Stimulated activated memory B cell treated with anti-CD40 and anti-IgM and Interleukin-4, amounts not matched to agents 10 μg/mL and 1 μg/mL and 100 μg/mL, for 72 hours (primary cell): ENCODE measurements at places on chromosomes 5 and 9.

DNA sequence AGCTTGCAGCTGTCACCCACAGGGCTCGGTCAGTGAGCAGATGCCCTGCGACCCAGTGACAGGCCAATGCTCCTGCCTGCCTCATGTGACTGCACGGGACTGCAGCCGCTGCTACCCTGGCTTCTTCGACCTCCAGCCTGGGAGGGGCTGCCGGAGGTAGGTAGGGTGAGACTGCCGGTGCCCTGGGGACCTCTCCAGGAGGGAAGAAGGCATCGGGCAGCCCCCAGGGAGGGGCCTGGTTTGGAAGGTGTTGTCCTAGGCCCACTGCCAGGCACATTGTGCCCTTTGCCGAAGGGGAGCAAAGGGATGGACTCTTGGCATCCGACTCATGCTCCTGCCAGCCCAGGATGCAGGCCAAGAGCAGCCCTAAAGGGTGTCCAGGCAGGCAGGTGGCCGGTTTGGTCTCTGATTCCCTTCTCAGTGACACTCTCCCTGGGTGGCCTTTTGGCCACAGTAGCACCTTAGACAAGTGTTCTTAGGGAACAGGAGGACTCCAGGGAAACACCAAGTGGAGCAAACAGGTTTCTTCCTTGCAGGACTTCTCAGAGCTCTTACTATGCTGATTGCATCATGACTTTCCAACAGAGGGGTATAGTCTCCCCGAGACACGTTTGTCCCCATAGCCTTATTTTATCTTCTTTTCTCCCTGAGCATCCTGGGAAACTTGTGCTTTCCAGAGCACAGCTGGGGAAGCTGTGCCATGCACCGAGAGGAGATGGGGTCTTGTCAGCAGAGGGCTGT lies 28.1 kb upstream of the AIF1L start:
- ATAC-seq, result no peak

GRCh38 chr9:113886466-113886865 lies 10.4 kb downstream of the ZNF618 start:
- ATAC-seq, result no peak

DNA sequence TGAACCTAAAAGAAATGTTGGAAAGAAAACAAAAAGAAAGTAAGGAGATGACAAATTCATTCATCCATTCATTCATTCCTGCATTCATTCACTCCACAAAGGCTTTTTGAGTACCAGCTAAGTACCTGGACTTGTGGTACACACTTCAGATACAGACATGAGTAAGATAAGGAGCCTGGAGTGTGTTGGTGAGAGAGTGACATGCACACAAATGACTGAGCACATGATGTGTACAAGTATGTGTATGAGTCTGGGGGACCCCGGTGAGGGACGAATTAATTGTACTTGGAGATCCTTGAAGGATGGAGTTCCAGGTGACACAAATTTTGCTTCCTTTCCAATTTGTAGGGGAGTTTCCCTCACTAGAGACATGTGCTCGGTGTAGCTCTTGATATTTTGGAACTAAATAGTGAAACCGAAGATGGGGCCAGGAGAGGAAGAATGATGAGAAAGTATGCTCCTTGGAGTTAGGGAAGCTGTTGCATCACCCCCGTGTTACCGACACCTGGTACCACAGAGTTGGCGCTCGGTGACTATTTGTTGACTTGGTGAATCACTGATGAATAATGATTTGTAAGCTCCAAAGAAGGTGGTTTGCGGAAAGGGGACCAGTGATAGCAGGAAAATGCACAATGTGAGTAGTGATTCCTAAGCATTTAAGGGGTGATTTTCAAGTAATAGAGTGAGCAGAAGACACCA lies 509.8 kb downstream of the CCDC171 start:
- no peak for ATAC-seq

DNA sequence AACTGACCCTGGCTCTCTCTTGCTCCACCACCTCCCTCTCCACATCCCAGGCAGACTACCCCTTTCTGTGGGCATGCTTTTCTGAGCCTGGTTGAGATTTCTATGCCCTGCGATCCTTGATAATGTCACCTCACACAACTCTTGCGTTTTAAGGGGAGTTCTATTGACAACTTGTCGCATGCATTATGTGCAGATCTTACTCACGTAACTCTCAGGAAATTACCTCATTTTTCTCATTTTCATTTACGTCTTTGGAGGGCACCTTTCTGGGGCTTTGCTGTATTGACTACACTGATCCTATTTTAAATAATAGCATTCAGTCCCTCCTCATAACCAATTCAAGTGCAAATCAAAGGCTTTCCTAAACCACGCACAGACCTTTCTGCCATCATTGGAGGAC lies 140.4 kb upstream of the WWC1 start:
- ATAC-seq, result no peak

DNA sequence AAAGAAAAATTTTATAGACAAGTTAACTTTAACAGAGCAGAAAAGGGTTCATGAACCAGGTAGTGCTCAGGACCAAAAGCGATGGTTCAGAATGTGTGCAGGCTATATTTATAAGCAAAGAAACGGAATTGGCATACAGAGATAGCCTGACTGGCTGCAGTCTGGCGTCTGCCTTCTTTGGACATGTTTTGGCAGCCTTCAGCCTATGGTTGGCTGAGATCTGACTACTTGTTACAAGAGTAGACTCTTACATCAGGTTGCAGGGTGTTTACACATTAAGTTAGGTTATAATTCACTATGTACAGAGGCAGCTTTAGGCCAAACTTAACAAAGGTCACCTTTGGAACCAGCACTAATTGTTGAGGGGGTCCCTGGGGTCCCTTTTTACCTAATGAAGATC lies 7.0 kb downstream of the NOP16 start:
- no peak for ATAC-seq

DNA sequence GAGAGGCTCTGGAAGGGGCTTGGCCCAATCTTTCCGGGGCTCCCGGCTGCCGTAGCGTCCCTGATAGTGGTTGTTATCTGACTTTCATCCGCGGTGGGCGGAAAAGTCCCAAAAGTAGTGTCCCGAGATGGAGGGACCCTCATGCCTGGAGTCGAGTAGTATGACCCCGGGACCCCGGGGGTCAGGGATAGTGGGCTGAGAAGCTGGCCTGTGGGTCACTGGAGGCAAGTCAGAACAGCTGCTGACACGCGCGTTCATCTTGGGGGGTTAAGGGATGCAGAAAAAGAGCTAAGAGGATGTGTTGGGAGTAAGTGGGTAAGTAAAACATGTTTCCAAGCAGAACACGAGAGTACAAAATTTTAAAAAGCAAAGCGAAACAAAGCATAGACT lies 123.4 kb downstream of the TMEM161B start:
- ATAC-seq, result no peak

DNA sequence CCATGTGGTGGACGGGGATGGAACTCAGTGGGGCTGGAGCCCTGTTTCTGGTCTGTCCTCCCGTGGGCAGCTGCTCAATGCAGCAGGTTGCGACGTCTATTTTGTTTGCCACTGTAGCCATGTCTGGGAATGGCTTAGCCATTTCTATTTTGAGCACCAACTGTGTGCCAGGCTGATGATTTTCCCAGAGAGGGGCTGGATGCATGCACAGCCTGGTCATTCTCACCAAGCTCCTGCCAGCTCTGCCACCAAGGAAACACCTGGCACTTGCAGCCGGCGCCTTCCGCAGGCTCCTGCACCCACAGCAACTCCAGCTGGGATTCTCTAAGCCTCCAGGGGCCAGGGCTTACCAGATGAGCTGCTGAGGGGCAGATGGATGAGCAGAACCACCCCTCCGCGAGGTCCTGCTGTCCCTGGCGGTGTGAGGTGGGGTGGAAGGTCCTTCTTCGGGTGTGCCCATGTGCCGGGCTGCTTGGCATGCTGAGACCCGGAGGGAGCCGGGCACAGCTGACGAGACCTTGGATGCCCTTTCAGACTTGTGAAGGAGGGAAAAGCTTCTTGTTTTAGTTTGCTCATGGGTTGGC lies 151.2 kb downstream of the RXRA start:
- ATAC-seq, result no peak

DNA sequence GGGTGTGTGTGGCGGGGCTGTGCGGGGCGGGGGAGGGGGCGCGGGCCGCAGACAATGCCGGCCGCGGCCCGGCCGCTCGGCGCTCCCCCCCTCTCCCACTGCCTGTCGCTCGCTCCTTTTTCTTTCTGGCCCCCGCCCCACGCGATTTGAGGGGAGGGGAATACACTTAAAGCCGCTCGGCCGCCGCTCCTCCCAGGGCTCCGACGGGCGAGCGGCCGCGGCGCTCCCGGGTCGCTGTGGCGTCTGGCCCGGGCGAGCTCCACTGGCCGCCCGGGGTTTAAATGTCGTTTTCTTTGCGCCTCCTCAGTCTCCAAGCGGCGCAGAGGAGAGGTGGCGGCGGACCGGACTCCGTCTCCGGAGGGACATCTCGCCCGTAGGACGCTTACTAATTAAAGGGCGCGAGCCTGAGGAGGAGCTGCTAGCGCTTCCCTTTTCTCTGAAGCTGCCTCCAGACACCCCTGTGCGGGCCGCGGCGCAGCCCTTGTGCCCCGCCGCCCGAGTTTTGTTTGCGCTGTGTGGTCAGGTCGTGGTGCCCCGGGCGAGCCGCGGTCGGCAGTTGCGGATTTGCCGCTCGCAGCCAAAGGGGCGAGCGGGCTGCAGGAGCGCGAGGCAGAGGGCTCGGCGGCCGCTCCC lies 1.4 kb downstream of the ZSWIM6 start:
- ATAC-seq, result no peak

DNA sequence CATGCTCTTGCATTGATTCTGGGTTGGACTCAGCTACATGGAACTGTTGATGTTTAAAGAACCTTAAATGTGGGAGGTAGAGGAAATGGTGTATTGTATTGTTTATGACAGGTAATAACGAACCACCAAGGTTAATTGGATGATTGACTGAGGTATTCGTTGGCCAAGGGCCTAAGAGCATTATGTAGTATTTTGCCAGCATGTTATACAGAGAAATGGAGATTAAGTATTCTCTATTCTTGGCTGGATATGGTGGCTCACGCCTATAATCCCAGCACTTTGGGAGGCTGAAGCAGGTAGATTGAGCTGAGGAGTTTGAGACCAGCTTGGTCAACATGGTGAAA lies 59.0 kb upstream of the CDK20 start:
- ATAC-seq, result no peak

GRCh38 chr9:86664603-86665002 lies 282.7 kb downstream of the GAS1 start:
- ATAC-seq, result no peak

GRCh38 chr5:145598983-145599382 lies 236.2 kb downstream of the PRELID2 start:
- ATAC-seq, result no peak

DNA sequence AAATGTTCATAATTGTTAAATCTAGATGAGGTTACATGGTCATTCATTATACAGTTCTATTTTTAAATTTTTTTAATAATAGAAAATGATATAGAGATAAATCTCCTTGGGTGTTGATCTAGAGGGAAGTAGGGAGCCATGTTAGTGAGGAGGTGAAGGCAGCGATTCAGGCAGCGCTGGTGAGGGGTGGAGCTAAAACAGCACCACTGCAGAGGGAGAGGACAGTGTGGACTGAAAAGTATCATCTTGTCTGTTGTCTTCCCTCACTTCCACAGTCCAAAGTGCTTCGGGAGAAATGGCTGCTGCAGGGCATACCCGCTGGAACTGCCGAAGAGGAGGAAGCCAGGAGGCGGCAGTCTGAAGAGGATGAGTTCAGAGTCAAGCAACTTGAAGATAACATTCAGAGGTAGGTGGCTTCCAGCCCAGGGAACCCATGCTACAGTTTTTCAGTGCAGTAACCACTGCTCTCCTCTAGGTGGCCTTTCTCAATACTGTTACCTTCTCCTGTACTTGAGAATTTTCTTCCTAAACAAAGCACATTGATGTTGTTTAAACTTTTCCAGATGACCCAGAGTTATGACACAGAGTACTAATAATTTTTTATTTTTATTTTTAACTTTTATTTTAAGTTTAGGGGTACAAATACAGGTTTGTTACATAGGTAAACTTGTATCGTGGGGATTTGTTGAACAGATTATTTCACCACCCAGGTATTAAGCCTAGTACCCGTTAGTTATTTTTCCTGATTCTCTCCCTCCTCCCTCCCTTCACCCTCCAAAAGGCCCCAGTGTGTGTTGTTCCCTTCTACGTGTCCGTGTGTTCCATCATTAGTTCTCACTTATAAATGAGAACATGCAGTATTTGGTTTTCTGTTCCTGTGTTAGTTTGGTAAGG lies 100.5 kb downstream of the PALM2AKAP2 start:
- ATAC-seq, result peak; percentile 73

- no peak for ATAC-seq
Measured at GRCh38 chr5:141686648-141687416, 4.8 kb upstream of the ARAP3 start.

DNA sequence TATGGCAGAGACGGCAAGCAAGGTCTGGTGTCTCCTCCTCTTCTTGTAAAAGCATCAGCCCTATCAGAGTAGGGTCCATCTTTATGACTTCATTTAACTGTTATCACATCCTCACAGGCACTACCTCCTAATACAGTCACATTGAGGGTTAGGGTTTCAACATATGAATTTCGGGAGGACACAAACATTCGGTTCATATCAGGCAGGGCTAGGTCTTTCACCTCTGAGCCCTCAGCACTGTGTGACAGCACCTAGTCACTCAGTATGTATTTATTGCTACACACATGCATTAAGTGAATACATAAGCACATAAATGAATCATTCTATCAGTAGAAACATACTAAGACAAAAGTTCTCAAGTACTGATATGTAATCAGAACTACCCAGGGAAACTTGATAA lies 9.4 kb upstream of the BTF3 start:
- ATAC-seq, result no peak

DNA sequence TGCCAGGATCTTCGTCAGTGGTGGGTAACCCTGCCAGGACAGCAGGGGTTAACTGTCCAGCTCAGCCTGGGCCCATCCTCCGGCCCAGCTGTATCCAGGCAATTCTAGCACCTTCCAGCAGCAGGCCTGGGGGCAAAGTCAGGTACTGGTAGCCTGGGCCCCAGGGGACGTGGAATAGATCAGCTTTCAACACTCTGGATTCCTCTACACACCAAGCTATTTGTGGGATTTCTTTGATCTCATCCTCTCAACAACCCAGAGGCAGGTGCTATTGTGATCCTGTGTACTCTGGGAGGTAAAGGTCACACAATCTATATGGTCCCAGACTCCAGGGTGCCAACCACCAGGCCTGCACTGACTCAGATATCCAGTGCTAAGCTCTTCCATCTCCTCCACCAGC lies 8.7 kb upstream of the SPOUT1 start:
- ATAC-seq, result no peak

DNA sequence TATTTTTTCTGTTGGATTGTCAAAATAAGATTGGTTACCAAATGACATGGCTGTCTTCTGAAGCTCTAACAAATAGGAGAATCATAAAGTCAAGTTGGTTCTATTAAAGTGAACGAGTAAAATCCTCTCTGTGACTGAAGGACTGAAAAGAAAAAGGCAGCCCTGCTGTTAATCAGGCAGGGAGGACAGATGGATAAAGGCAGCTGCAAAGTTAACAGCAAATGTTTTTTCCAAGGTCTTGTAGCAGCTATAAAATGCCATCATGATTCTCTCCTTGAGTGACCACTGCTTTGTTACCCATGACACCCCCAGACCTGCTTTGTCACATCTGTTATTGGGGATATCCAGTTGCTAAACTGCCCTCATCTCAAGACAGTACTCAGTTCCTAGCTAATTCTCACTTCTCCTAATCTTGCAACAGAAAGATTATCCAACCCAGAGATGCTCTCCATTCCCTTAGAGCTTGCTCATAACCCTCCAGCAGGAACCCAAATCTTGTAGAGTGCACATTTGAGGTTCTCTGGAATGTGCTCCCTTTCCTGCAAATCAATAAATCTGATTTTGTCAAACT lies 89.7 kb upstream of the PARP8 start:
- peak; percentile 78 for ATAC-seq
